GM04503 (cell line): ENCODE measurements at places on chromosomes 1 and 21.
A peak's percentile ranks its signal among the peaks of the same experiment; 100 is the strongest.

DNA sequence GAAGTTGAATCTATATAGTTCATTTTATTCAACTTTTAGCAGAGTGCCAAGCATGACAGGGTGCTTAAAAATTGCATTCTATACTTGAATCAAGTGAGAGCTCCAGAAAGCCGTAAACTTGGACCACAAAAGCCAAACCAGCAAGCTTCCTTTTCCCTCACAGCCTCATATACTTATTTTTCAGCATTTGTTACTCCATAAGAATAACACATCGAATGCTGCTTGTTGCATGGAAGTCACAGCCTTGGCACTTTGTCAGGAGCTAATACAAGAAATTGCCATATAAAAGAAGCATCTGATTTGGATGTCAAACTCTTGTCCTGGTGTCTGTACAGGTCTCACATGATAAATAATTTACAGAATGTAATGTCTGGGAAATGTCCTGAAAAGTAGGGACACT lies 87.4 kb downstream of the PLXNA2 start:
- DNase-seq: no peak

GRCh38 chr1:78113156-78113916 lies 67.6 kb downstream of the GIPC2 start:
- no peak for DNase-seq

GRCh38 chr1:230268371-230269170 lies 157.6 kb downstream of the PGBD5 start:
- peak; percentile 10 for DNase-seq

GRCh38 chr21:34687745-34688144 lies 19.0 kb downstream of the CLIC6 start:
- no peak for DNase-seq

DNA sequence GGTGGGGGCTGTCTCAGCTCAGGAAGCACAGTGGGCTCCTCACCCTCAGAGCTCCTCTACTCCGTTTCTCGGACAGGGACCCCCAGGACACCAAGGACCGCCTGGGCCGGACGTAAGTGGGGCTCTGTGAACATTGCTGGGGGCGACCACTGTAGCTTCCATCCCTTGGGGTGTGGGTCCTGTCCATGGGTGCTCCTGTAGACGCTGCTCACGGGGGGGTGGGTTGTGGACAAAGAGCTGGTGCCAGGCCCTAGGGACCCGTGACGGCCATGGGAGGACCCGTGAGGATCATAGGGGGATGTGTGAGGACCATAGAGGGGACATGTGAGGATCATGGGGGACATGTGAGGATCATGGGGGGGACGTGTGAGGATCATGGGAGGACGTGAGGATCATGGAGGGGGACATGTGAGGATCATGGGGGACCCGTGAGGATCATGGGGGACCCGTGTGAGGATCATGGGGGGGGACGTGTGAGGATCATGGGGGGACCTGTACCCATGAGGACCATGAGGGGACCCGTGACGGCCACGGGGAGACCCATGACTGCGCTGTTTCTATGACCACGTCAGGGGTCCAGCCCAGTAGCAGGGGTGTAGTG lies 18.1 kb downstream of the COL6A1 start:
- DNase-seq: no peak

- no peak for DNase-seq
Measured at GRCh38 chr1:32775640-32776337, 41.4 kb downstream of the YARS1 start.

DNA sequence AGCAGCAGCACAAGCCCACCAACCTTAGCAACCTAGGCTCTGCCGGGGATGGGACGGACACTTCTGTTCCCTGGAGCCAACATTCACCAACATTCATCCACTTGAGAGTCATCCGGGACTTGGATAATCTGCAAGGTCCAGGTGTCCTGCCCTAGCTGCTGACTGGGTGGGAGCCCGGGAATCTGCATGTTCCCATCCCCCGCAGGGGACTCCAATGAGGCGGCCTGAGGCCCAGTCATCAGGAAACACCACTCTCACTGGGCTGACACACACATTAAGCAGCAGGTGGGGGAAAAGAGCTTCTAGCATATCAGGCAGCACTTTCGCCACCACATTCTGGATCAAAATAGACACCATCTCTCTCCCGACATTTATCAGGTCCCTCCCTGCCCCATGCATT lies 38.4 kb upstream of the CCSAP start:
- DNase-seq: no peak

- no peak for DNase-seq
Measured at GRCh38 chr1:210332719-210333398, 4.2 kb downstream of the HHAT start.

DNA sequence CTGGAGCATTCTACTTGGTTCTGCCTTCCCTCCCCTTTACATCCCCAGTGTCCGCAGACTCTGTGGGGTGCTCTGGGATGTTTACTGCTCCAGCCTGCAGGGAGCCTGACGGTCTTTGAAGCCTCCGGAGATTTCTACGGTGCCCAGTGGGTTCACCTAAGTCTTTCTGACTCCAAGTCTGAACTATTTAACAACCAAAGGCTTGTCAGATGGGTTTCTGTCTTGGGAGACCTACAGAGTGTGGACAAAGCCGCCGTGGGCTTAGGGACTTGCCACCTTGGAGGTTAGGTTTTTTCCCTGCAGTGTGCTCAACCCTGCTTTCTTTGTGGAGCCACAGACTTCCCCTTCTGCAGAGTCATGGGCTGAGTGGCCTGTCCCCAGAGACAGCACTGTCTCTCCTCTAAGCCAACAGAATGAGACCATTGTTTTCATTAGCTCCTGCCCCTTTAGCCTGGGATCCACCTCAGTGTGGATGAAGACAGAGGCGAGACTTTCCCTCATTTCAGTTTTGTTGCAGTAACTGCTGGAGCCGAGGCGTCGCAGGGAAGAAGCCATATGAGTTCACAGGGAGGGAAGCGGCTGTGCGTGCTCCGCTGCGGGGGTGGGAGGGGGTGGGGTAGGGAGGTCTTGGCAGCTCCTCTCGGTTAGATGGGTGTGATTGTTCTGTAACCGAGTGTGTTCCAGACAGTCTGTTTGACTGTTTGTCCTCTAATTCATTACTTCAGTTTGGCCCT lies 120.7 kb downstream of the CNIH3 start:
- DNase-seq: peak; percentile 30

- no peak for DNase-seq
Measured at GRCh38 chr1:216076751-216077150, 346.5 kb downstream of the USH2A start.

- no peak for DNase-seq
Measured at GRCh38 chr1:78377356-78377928, 113.3 kb upstream of the PTGFR start.

GRCh38 chr1:68814067-68814466 lies 317.2 kb upstream of the DEPDC1 start:
- no peak for DNase-seq

- DNase-seq: peak; percentile 45
Measured at GRCh38 chr1:46223472-46223943, 20.4 kb downstream of the LURAP1 start.

GRCh38 chr1:196183941-196184340 lies 424.3 kb downstream of the KCNT2 start:
- no peak for DNase-seq

- no peak for DNase-seq
Measured at GRCh38 chr1:45013551-45014209, 1.6 kb downstream of the UROD start.

DNA sequence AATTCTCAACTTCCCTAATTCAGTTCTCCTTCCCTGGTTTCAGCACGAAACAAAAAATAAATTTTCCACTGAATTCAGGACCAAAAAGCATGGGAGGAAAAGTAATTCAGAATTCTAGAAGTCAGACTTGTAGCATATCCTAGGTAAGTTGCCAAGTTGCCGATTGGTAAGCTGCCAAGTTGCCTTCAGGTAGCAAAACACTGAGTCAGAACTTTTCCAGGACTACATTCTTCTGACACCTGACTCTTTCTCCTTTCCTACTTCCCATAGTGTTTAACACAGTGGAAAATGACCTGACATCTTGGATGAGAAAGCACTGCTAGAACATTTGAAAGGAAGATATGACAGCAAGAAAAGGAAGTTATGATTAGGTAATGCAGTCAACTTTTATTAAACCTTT lies 322.8 kb downstream of the SPATA17 start:
- DNase-seq: no peak

GRCh38 chr1:176480750-176481149 lies 17.8 kb downstream of the PAPPA2 start:
- no peak for DNase-seq

GRCh38 chr21:38806153-38806941 lies 618 bp downstream of the ETS2 start:
- no peak for DNase-seq

DNA sequence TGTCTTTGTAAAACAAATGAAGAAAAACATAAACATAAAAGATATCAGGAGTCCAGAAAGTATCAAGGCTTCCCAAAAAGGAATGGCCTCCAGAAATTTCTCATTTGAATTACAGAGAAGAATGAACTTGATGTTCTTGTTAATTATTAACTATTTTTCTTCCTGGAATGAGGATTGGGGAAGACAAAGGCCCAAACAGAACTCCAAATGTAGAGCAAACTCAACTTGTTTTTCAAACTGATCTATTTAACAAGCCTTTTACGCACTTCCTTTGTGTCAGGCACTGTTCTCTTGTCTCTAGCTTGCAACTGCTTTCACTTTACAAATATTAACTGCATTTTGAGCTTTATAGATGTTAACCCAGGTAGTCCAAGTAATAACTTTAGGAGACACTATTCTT lies 45.5 kb downstream of the LAMC2 start:
- no peak for DNase-seq

DNA sequence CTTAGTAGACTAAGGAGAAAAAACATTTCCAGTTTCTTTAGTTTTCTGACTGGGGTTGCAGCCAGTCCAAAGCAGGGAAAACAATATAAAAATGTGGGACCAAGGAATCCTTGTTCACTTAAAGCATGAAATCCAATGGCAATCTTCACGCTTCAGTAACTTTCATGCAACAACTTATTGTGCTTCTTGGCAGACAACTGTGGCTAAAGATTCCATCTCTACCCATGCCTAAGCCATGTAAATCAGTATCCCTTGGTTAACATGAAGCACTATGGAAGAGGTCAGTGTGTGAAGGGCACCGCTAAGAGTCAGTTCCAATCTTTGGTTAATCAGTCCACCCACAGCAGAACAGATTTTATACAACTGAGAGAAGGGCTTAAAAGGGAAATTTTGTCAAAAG lies 201.8 kb upstream of the GREM2 start:
- DNase-seq: no peak

- no peak for DNase-seq
Measured at GRCh38 chr1:48691429-48692001, 85.2 kb downstream of the BEND5 start.

DNA sequence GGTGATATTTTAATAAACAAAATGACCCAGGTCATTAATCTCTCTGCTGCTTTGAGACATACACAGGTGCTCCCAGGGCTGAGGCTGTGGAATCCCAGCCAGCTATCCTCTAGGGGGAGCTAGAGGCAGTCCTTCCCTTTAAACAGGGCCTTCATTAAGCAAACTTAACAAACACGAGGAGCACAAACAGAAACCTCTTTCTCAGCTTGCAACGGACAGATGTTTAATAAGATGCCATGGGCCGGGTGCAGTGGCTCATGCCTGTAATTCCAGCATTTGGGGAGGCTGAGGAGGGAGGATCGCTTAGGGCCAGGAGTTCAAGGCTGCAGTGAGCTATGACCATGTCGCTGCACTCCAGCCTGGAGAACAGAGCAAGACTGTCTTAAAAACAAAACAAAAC lies 106.7 kb downstream of the HIVEP3 start:
- no peak for DNase-seq

DNA sequence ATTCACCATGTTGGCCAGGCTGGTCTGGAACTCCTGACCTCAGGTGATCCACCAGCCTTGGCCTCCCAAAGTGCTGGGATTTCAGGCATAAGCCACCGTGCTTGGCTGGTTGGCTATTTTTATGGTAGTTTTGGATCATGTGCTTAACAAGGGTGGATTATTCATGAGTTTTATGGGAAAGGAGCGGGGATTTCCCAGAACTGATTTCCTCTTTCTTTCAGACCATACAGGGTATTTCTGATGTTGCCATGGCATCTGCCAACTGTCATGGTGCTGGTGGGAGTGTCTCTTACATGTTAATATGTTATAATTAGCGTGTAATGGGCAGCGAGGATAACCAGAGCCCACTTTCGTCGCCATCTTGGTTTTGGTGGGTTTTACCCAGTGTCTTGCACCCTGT lies 3.2 kb downstream of the TRPM2 start:
- no peak for DNase-seq

DNA sequence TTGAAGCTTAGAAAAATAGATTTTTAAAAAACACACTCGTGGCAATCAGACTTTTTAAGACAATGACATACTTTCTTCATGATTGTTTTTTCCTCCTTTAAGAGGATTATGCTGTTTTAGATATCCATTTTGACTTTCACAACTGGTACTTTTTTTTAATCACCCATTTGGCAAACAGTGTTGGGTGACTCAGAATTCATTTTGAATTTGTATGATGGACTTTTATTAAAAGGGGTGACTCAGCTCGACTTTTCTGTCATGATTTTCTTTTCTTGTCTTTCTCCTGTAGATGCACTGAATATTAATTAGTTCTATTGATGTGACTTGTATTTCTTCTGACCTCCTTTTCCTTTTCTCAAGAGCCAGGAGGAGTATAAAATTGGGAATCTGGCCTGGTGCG lies 44.7 kb downstream of the FMN2 start:
- DNase-seq: no peak

GRCh38 chr1:108551137-108551862 lies 8.6 kb upstream of the EEIG2 start:
- DNase-seq: no peak

- DNase-seq: no peak
Measured at GRCh38 chr1:153697191-153698019, 18.9 kb downstream of the NPR1 start.

DNA sequence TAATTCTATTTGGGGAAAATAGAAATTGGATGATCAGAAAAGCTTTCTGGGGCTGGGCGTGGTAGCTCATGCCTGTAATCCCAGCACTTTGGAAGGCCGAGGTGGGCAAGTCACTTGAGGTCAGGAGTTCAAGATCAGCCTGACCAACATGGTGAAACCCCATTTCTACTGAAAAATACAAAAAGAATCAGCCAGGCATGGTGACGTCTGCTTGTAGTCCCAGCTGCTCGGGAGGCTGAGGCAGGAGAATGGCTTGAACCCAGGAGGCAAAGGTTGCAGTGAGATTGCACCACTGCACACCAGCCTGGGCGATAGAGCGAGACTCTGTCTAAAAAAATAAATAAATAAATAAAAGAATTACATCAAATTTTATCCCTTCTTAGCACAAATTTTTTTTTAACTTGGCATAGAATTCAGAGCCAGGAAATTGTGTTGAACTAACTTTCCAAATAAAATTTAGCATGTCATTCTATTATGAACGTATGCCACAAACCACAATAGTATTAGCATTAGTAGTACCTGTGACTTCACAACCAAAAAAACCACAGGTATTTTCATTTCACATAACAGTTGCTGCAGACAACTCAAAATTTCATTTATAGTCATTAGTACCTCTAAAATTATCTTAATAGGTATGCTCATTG lies 4.5 kb upstream of the ANKRD13C start:
- DNase-seq: no peak

DNA sequence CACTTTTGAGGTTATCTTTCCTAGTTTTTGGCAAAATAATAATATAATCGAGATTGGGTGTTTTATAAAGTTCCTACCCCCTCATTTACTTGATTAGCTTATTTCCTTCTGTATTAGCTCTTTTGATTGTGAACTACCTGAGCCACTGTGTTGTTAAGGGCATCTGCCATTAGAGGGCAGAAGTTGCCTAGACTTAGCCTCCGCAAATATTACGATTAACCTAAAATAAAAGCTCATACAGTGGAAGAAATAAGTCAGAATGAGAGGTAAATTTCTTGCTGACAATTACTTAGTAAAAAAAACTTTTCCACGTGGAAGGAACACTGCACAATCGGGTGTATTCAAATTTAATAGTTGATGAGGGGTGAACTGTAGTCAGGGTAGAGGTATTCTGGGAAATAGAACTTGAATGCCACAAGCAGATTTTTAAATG lies 2.3 kb downstream of the H3-3A start:
- peak; percentile 15 for DNase-seq
